SHP77 treated with DMSO at 0.1 percent for 48 hours (cell line): ENCODE measurements at places on chromosomes 11 and 22.
A peak's percentile ranks its signal among the peaks of the same experiment; 100 is the strongest.

- no peak for DNase-seq
Observed at GRCh38 chr11:23425381-23425780, 565.1 kb upstream of the CCDC179 start.

DNA sequence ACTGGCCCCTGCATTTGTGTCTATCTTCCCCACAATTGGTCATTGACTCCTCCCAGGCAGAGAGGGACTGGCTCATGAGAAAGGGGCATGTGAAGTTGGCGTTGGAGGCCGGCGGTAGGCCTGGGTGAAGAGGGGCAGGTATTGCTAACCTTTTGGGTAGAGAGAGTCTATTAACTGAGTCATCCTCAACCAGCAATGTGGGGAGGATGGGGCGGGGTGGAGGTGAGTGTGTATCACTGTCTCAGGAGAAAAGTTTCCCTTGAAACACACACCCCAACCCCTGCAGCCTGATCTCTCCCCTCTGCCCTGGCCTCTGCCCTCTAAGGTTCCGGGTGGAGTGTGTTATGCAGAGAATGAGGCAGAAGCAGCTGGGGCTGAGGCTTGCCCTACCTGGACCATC lies 60.1 kb upstream of the PHF21B start:
- DNase-seq, result no peak

DNA sequence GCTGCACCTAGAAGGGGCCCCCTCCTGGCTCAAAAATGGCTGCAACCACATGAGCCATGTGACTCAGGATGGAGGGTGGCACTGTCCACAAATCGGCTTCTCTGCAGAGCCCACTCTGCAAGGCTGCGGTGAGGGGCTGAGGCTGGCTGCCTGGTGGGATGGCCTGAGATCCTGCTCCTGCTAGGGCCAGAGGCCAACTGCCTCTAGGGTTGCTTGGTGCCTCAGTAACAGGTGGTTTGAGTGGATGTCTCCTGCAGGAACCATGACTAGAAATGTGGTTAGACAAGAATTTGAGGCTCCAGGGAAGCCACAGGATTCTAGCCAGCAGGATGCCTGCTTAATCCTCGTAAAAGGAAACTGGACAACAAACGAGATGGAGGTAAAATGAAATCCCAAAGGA lies 17.1 kb downstream of the PATZ1 start:
- no peak for DNase-seq

DNA sequence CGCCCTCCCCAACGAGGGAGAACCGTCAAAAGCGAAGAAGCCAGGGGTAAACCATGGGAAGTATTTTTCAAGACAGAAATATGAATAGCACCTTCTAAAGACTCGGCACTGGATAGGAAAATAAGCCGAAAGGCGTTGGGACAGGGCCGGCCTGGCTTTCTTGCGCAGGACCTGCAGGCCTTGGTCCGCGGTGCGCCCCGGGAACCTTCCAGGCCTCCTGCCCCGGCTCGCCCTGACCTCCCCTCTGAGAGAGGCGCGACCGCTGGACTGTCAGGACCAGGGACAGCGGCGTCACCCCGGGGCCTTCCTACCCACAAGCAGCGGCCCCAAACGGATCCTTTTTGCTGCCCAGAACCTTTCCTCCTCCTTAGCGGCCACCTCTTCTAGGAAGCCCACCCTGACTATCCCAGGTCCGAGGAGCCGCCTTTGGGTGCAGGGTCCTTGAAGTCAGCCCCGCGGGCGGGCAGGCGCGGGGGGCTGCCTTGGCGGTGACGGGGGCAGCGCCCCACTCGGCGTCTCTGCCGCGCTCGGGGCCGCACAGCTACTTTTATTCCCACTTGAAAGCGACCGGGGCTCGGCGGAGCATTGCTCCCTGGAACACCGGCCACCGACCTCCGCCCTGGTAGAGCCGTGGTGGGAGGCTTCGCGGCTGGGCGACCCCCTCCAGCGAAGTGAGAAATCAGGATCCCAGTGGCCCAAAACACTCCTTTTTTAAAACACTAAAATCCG lies 650 bp upstream of the MAPK11 start:
- DNase-seq, result no peak

- peak; percentile 3 for DNase-seq
Observed at GRCh38 chr11:60658409-60658808, 41.0 kb upstream of the MS4A8 start.

GRCh38 chr11:123426789-123427188 lies 3.3 kb upstream of the GRAMD1B start:
- DNase-seq, result no peak

- no peak for DNase-seq
Observed at GRCh38 chr11:126519764-126520734, 164.6 kb downstream of the ST3GAL4 start.

- no peak for DNase-seq
Observed at GRCh38 chr11:19912115-19912957, 199.7 kb downstream of the NAV2 start.

DNA sequence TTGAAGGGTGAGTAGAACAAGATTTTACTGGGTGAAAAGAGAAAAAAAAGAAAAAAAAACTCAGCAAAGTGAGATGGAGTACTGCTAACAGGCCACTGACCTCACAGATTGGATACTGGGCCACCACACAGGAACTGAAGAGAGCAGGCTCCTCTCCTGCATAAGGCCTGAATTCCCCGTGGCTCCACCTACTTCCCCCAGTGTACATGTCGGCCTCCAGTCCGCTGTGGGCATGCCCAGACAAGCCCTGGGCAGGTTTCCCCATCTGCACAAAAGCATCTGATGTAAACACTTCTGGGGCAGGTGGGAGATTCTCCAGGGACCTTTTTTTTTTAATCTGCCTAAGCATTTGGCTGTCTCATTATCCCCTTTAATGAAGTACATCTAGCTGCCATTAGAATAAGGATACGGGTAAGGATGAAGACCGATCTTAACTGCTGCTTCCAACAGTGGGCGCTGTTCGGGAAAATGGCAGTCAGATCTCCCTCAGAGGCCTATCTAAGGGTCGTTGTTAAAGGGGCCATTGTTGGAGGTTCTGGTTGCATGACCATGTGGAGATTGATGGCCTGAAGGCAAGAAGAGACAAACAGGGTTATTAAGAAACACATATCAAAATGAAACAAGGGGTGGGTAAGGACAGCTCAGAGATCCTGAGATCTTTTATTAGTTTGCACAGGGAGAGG lies 48.5 kb downstream of the MS4A13 start:
- peak; percentile 22 for DNase-seq

- no peak for DNase-seq
Observed at GRCh38 chr22:32333769-32334659, 23.7 kb upstream of the RFPL3 start.

DNA sequence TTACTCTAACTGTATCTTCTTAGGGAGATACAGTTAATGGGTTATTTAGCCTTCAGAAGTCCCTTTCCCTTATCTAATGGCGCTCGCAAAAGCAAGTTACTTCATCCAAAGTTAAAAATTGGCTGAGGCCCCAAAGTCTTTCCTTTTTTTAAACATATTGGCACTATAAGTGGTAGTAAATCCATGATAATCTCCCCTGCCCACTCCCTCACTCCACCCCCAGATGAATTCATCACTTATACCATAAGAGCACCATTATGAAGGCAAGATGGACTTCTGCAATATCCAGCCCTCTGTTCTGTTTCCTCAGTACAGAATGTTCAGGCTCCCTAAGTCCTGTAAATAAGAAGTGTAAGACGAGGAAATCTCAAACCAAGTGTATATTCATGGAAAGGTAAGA lies 37.7 kb downstream of the CHKA start:
- no peak for DNase-seq

- DNase-seq, result no peak
Observed at GRCh38 chr11:88051396-88051795, 123.8 kb downstream of the RAB38 start.

DNA sequence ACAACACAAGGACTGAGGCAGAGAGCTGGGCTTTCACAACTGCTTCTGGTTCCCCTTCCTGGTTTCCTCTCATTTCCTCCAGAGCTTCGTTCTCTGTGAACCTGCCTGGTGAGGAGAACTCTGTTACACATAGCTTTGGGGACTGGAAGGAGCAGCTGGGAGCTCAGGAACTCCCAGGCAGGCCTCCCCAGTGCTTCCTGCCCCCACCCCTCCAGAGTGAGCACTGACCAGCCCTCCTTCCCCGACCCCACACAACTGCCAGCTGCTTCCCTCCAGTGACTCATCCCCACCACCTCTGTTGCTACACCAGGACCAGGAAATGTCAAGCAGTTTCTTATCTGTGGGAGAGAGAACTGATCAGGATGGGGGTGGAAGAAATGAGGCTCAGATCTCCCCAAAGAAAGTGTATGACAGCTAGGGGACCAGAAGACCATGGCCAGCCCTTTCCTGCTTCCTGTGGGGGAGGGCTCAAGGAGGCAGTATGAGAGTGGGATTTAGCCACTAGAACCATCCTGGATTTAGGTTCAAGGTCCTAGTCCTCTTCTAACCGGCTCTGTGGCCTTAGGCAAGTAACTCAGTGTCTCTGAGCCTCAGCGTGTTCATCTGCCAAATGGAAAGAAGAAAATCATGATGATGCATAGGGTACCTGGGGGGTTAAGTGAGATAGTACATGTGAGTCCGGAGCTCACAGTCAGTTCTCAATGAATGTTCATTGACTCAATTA lies 4.5 kb upstream of the TP53I11 start:
- DNase-seq, result peak; percentile 8

- DNase-seq, result no peak
Observed at GRCh38 chr22:45450921-45451651, 37.6 kb downstream of the RIBC2 start.

DNA sequence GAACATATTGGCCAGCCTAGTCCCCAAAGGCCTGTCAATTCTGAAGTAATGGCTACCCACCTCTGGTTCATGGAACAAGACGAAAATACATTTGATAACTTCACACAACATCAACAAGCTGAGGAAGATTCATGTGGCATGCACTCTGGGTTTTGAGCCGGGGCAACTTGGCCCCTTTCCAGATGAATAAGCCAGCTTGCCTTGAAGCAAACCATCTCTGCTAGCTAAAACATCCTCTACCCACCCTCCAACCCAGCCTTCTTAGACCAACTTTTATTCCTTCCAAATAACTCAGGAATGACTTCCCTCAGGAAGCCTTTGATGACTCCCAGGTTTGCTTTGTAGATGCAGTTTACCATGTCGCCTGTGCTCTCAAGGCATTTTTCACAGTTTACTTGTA lies 94.4 kb downstream of the SLC1A2 start:
- DNase-seq, result no peak

GRCh38 chr11:67632175-67632981 lies 2.6 kb upstream of the NUDT8 start:
- peak; percentile 54 for DNase-seq

GRCh38 chr11:123559523-123559955 lies 94.9 kb downstream of the SCN3B start:
- no peak for DNase-seq

DNA sequence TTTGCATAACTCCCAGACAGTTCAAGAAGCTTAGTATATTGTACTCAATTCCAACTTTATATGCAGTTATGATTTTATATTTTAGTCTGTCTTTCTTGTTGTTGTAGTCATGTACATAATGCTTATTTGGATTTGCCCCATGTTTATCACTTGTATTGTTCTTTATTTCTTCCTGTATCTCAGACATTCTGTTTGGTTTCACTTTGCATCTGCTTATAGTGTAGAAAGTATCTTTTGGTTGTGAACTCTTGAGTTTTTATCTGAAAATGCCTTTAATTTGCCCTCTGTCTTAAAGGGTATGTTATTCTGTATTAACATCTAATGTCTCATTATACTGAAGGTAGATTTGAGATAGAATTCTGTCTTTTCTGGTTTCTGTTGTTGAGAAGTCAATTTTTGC lies 275.4 kb downstream of the DYNC2H1 start:
- no peak for DNase-seq
